ENCODE measurements at places on chromosomes 13 and 19. TPM values are rescaled to one million over a fixed set of nuclear protein-coding genes. Genes with fewer than 3 reads are reported as not detected.

GRCh38 chr13:28501547-28501946, 6.6 kb upstream of the FLT1 start:
- peaks cover 32% of the 10 kb centered on the region for H3K27me3 ChIP-seq
- no peak for DNase-seq
- H3K27ac ChIP-seq = no peak overlapping the region
- no peaks in the 10 kb centered on the region for H3K4me1 ChIP-seq
- no peak overlapping the region for H3K4me3 ChIP-seq
- no peaks in the 10 kb centered on the region for H3K36me3 ChIP-seq

DNA sequence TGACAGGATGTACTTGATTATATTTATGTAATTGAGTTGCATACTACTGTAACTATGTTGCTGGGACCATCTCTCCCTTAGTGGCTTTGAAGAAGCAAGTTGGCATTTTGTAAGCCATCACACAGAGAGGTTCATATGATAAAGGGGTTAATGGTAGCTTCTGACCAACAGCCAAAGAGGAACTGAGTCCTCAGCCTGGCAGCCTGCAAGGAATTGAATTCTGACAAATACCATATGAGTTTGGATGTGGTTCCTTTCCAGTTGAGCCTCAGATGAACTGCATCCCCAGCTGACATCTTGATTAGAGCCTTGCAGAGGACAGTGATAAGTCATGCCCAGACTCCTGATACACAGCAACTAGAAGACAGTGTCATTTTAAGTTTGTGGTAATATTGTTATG, 8.6 kb upstream of the MYCBP2 start:
- H3K4me1 ChIP-seq = peaks cover under 1% of the 10 kb centered on the region
- H3K4me3 ChIP-seq = no peak overlapping the region
- no peaks in the 10 kb centered on the region for H3K36me3 ChIP-seq
- no peak overlapping the region for H3K27ac ChIP-seq
- no peak for DNase-seq
- H3K27me3 ChIP-seq = no peaks in the 10 kb centered on the region

The TNFRSF19 gene
- total RNA-seq = 3.2 TPM

DNA sequence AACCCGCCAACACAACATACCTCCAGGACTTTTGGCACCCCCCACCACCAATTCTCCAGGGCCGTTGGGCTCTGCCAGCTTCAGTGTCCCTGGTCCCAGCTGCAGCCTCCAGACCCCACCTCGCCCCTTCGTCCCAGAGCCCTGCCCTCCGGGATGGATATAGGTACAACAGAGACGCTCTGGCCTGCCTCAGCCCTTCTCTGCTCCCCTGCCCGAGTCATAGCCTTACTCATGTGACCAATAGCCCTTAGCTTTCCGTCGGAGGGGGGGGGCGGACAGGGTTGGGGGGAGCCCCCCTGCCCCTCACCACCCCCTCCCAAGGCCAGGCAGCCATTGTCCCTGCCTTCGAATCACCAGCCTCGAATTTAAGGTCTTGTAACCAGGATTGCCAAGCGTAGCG, 70.8 kb upstream of the NFIC start:
- no peak for DNase-seq
- H3K27ac ChIP-seq = no peak overlapping the region
- H3K4me1 ChIP-seq = no peaks in the 10 kb centered on the region

- H3K27ac ChIP-seq = peak overlapping the region; percentile 21
- peaks cover 4% of the 10 kb centered on the region for H3K36me3 ChIP-seq
- no peak overlapping the region for H3K4me3 ChIP-seq
- DNase-seq = no peak
- H3K27me3 ChIP-seq = no peaks in the 10 kb centered on the region
Measured at GRCh38 chr19:49565261-49565660, 15.1 kb downstream of the NOSIP start.

DNA sequence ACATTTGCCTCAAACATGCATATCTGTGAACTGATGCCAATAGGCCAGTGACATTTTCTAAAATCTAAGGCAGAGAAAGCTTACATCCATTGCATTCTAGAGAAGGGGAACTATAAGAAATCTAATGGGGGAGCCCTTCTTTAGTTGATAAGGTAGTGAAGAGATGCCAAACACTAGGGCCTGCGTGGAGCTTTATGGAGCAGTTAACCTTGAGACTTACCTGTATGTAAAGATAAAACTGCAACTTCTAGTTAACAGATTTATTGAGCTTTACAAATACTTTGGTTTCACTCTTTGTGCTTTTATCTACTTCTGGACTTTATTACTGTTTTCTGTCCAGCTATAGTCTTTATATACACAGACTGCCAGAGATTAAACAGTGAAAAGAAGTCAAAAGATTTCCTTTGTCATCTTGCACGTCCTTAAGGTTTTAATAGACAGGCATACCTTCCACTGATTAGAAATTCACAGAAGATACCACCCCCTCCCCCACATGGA, 457.6 kb downstream of the KLF12 start:
- no peak for DNase-seq
- H3K4me1 ChIP-seq = no peaks in the 10 kb centered on the region
- H3K36me3 ChIP-seq = no peaks in the 10 kb centered on the region
- H3K27me3 ChIP-seq = no peaks in the 10 kb centered on the region
- no peak overlapping the region for H3K27ac ChIP-seq
- H3K4me3 ChIP-seq = no peak overlapping the region

DNA sequence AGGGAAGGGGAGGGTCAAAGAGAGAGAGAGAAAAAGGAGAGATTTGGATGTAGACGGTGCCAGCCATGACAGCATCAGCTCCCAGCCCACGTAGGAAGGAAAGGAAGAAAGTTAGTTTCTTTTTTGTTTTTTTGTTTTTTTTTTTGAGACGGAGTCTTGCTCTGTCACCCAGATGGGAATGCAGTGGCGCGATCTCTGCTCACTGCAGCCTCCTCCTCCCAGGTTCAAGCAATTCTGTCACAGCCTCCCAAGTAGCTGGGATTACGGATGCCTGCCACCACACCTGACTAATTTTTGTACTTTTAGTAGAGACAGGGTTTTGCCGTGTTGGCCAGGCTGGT, 27.6 kb downstream of the ELL start:
- DNase-seq = no peak
- no peaks in the 10 kb centered on the region for H3K36me3 ChIP-seq
- H3K27ac ChIP-seq = peak overlapping the region; percentile 59
- no peaks in the 10 kb centered on the region for H3K27me3 ChIP-seq
- no peak overlapping the region for H3K4me3 ChIP-seq

DNA sequence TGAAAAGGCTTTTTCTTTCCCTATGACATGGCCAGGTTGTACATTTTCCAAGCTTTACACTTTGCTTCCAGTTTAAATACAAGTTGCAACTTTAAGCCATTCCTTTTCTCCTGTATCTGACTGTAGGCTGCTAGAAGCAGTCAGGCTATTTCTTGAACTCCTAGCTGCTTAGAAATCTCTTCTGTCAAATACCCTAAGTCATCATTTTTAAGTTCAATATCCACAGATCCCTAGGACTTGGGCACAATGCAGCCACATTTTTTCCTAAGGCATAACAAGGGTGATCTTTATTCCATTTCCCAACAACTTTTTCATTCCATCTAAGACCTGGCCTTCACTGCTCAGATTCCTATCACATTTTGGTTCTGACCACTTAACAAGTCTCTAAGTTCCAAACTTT, 142.7 kb upstream of the TUBA3C start:
- H3K36me3 ChIP-seq = no peaks in the 10 kb centered on the region
- no peak for DNase-seq
- H3K4me1 ChIP-seq = no peaks in the 10 kb centered on the region

- H3K27ac ChIP-seq = no peak overlapping the region
- DNase-seq = no peak
- no peak overlapping the region for H3K4me3 ChIP-seq
- no peaks in the 10 kb centered on the region for H3K27me3 ChIP-seq
- peaks cover 36% of the 10 kb centered on the region for H3K4me1 ChIP-seq
- no peaks in the 10 kb centered on the region for H3K36me3 ChIP-seq
Measured at GRCh38 chr13:99227331-99227900, 26.8 kb downstream of the UBAC2 start.

DNA sequence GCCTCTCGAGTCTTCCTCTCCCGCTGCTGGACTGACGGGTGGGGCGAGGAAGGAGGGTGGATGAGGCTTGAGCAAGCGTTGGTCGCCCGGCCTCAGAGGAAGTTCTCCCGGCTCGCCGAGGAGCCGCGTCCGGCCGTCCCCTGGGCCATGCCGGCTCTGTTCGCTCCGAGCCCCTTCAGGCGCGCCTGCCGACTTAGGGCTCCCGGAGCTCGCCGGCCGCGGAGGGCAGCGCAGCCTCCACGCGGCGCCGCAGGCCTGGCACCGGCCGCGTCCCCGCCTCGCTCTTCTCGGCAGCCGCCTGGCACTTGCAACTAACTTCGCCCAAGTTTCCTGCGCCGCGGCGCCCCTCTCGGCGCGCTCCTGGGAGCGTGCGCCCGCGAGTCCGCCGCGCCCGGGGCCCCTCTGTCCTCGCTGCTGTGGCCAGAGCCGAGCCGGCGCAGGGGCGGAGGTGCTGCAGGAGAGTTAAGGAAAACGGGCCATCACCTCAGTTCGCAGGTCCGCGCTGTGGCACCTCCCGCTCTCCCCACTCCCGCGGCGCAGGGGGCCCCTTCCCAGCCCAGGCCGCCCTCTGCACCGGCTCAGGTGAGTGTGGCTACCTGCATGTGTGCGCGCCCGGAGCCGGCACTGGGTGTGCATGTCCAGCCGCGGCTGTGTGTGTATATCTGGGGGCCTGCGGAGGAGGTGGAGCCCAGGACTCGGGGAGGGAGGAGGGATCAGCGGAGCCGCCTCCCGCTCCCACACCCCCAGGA, 641 bp upstream of the SOX21 start:
- H3K4me1 ChIP-seq = peaks cover 37% of the 10 kb centered on the region
- no peaks in the 10 kb centered on the region for H3K36me3 ChIP-seq
- peaks cover 31% of the 10 kb centered on the region for H3K27me3 ChIP-seq

All from esophagus muscularis mucosa (tissue), 4 donors.